GOT3 (cell line): ENCODE measurements at places on chromosomes 2 and 18.

GRCh38 chr2:101200676-101201075 is 49.5 kb upstream of the TBC1D8 start:
- DNase-seq: no peak

- DNase-seq: no peak
Observed at GRCh38 chr18:26511339-26512071, 36.8 kb downstream of the KCTD1 start.

GRCh38 chr18:9643549-9643948 is 29.2 kb upstream of the PPP4R1 start:
- no peak for DNase-seq

GRCh38 chr2:190980630-190981209 is 33.3 kb downstream of the STAT1 start:
- no peak for DNase-seq

GRCh38 chr2:176415937-176416499 is 146.8 kb downstream of the MTX2 start:
- DNase-seq: no peak

GRCh38 chr2:74029714-74030397 is 45.1 kb downstream of the TET3 start:
- DNase-seq: no peak

DNA sequence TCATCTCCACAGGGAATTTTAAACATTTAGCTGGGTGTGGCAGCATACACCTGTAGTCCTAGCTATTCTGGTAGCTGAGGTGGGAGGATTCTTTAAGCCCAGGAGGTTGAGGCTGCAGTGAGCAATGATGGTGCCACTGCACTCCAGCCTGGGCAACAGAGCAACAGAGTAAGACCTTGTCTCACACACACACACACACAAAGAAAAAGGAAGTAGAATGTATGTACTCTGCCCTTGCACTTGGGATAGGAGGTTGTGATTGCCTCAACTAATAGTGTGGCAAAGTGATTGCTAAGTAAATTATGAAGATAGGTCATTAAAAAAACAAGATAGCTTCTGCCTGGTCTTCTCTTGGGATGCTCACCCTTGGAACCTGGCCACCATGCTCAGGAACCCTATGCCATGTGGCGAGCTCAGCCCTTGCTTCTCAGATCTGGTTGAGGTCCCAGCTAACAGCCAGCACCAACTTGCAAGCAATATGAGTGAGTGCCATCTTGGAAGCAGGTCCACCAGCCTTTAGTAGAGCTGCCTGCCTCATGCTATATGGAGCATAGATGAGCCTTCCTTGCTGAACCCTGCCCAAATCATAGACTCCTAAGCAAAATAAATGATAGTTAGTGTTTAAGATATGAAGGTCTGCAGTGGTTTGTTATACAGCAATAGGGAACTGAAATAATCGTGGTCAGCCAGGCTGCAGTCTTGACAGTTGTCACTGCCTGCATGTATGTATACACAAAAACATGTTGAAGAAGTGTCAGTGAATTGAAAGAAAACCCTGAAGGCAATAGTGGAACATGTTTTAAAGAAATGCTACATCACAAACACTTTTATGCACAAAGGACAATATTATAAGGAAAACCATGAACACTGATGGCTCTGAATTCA is 30.1 kb upstream of the PNO1 start:
- no peak for DNase-seq

- no peak for DNase-seq
Observed at GRCh38 chr2:227436436-227437174, 35.4 kb upstream of the AGFG1 start.

GRCh38 chr2:55843994-55844345 is 79.6 kb downstream of the EFEMP1 start:
- no peak for DNase-seq

- DNase-seq: no peak
Observed at GRCh38 chr18:39564716-39565115, 1999.1 kb upstream of the CELF4 start.

- DNase-seq: peak; percentile 3
Observed at GRCh38 chr18:67359873-67360838, 156.4 kb downstream of the DSEL start.

- no peak for DNase-seq
Observed at GRCh38 chr2:188798159-188798558, 176.0 kb upstream of the COL3A1 start.

DNA sequence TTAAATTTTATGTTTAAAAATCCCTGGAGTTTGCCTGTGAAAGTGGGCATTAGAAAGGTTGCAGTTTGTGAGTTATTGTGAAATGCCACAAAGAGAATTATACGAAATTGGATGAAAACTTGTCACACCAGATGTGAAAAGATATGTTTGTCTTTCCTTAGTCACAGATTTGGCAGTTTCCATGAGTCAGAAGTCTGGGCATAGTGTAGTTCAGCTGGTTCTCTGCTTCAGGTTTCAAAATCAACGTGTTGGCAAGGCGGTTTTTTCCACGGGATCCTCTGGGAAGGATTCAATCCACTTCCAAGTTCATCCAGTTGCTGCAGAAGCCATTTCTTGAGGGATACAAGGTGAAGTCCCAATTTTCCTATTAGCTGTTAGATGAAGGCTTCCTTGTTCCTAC is 658.0 kb upstream of the CDH2 start:
- no peak for DNase-seq

GRCh38 chr2:2581331-2582159 is 250.5 kb upstream of the MYT1L start:
- DNase-seq: no peak

- no peak for DNase-seq
Observed at GRCh38 chr2:128438091-128438490, 119.4 kb upstream of the HS6ST1 start.

DNA sequence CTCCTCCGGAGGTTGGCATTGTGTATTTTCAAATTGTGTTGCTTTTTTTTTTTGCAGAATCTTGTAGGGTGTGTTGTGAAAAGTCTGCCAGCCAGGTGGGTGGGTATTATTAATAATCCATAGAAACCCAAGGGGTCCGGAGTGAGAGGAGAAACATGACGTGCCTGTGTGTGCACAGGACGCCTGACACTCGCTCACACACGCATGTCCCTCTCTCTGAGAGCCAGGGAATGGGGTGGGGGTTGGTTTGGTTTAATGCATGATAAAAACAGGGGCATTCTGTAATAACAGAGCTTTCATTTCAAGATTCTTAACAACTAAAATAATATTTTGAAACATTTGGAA is 224.8 kb downstream of the FAM210A start:
- no peak for DNase-seq

GRCh38 chr2:24691806-24692205 is 101.4 kb downstream of the PTRHD1 start:
- no peak for DNase-seq

- no peak for DNase-seq
Observed at GRCh38 chr2:43221124-43221762, 5.2 kb downstream of the ZFP36L2 start.

DNA sequence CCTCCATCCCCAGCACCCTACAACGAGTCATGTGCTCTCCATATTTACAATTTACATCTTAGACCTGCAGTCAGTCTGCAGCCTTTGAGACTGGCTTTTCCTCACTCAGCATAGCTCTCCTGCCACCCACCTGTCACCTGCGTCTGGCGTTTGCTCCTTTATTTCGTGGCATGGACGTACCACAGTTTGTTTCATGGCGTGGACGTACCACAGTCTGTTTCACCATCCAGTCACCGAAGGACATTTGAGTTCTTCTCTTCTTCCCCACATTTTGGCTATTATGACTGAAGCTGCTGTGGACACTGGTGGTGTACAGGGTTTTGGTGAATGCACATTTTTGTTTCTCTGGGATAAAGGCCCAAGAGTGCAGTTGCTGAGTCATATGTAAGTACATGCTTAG is 141.8 kb upstream of the CTDP1 start:
- DNase-seq: no peak

- DNase-seq: no peak
Observed at GRCh38 chr2:182186132-182186735, 200.6 kb downstream of the PPP1R1C start.
